ENCODE measurements at places on chromosomes 7 and 10.

GRCh38 chr10:111445667-111446066 lies 368.8 kb downstream of the ADRA2A start:
- DNase-seq: no peak

GRCh38 chr10:124071141-124071540 lies 22.3 kb downstream of the CHST15 start:
- no peak for DNase-seq

GRCh38 chr10:45147000-45147399 lies 146.3 kb downstream of the ZNF22 start:
- no peak for DNase-seq

GRCh38 chr10:127523476-127523875 lies 25.6 kb upstream of the NPS start:
- no peak for DNase-seq

- no peak for DNase-seq
Measured at GRCh38 chr7:69166979-69167516, 431.2 kb upstream of the AUTS2 start.

DNA sequence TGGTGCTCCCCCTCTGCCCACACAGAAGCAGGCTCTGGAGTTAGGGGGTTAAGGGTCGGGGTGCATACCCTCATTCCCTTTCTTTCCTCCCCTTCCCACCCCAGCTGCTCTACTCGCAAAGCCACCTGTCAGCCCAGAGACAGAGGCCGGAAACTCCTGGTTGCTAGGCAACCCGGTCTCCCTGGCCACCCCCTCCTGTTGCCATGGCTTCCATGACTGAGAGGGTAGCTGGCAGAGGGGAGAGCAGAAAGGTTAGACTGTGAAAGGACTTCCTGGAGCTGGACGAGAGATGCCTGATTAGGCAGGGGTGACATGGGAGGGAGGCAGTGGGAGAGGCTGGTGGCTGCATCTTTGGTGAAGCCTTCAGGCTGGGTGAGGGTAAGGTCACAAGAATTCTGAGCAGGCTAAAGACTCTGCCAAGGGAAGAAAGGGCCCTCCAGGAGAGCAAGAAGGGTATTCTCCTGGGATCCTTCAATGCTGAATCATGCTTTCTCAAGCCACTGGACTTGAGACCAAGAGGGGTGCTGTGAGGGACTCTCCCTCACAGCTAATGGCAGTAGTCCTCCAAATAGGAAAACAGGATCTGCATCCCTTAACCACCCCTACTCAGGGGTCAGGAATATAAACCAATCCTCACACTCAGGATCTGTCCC lies 5.4 kb downstream of the PSD start:
- no peak for DNase-seq

GRCh38 chr10:9615189-9615588 lies 1402.5 kb upstream of the CELF2 start:
- no peak for DNase-seq

DNA sequence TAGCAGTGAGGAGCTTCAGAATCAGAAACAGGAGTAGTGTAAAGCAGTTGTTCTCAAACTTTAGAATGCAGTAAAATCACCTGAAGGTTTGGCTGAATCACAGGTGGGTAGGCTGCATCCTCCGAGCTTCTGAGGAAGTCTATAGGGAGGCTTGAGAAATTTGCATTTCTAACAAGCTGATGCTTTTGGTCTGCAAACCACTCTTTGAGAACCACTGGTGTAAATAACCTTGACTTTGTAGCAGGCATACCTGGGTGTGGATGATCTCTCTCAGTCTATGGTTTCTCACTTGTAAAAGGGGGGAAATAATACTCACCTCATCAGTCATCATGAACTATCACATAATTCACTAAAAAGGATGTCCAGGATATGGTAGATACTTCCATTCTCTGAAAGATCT lies 118.1 kb downstream of the SRI start:
- DNase-seq: no peak

- no peak for DNase-seq
Measured at GRCh38 chr7:48637382-48637781, 287.0 kb upstream of the CDC14C start.

- DNase-seq: no peak
Measured at GRCh38 chr10:45647118-45647517, 25.5 kb downstream of the ZFAND4 start.

DNA sequence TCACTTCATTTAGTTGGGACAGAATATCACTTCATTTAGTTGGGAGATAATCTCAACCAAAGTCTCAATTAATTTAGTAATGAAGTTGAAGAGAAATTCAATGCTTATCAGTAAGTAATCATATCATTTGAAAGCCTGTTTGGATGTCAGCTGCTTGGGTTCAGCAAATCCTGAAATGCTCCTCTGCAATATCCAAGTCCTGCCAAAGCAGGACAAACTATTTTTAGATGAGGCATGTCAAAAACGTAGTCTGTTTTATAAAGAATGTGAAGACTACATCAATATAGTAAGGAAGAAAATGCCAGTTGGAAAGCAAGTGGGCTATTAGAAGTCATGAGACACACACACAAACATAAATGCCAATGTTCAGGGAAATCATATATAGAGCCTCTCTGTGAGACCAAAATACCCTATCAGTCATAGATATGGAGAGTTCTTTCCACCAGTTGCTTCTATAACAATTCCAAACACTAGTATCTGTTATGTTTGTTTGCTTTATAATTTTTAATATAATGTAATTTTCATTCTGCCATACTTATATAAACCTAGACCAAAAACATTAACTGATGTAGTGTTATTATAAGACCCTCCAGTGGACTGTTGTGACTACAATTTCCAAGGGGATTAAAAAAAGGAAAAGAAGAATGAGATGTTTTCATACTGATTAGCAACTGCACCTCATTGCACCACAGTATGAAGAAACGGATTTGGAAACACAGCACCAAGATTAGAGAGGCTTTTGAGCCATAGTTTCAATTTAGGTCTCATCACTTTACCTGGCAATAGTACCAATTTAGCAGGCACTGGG lies 160.7 kb downstream of the LRRTM3 start:
- no peak for DNase-seq

- no peak for DNase-seq
Measured at GRCh38 chr10:79053081-79053434, 15.7 kb upstream of the ZMIZ1 start.

DNA sequence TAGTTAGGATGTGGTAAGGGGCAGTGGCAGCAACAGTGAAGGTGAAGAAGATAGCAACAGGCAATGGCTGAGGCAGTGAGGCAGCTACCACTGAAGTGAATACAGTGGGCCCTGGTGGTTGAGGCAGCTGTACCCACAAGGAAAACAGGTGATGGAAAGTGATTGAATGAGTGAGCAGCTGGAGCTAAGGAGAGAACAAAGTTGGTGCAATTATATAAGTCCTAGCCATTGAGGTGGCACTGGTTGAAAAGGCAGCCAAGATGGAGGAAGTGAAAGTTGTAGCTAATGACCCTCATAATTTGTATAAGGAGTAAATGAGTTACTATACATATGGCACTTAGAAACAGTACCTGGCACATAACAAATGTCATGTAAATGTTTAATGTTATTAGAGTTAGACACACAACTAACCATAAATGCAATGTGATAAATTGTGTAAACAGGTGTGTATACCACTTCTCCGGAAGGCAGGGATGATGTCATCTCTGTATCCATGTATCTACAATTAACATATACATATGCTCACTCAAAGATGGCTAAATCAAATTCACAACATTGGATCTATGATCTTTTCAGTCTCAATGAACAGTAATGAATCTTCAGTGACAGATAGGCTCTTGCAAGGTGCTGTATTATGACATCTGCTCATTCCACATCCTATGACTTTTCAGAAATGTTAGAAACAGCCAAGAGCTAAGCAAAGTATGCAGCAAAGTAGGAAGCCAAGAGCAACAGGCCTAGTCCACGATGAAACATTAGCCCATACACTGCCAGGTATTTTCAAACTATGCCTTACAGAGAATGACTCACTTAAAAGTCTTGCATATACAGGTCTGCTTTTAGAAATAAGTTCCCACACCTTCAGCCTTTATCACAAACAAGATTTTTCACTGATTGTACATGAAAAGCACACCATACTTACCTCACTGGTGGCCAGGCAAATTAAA lies 10.7 kb downstream of the XPNPEP1 start:
- peak; percentile 54 for DNase-seq

DNA sequence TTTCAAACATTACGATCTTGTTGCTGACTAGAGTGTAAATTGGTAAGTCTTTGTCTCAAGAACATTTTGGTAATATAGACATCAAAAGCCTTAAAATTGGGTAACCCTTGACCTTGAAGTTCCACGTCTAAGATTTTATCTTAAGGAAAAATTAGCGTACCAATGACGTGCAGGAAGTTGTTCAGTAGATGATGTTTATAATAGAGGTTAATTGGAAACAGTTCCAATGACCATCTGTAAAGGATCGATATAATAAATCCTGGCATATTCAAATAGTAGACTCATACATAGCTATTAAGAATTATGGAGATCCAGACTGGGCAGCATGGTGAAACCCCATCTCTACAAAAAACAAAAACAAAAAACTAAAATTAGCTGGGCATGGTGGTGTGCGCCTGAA lies 20.5 kb downstream of the GRK5 start:
- DNase-seq: no peak

DNA sequence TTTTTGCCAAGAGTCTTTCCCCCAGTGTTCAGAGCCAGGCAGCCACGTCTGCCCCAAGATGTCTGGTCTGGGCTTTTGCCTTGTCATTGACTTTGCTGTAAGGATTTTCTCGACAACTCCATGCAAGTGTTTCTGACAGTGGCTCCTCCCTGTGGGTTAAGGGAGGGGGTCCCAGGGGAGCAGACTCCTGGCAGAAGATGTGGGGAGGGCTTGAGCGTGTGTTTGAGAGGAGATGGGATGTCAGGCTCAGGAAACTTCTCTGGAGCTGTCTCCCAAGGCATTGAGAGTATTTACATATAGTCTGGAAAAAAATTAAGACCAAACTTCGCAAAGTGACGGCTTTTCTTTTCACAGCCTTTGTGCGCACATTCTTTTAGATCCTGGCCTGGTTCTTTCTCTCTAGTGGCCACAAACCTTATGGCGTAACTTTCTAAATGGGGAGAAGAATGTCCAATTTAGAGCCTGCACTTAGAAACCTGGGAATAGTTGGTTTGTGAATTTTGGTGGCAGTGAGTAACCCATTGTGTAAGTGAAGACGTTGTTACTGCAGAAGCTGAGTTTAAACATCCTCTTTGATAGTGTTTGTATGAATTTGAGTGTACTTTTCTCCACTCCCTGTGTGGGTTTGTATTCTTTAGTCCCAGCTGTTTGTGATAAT lies 201.5 kb downstream of the LRMDA start:
- DNase-seq: no peak

DNA sequence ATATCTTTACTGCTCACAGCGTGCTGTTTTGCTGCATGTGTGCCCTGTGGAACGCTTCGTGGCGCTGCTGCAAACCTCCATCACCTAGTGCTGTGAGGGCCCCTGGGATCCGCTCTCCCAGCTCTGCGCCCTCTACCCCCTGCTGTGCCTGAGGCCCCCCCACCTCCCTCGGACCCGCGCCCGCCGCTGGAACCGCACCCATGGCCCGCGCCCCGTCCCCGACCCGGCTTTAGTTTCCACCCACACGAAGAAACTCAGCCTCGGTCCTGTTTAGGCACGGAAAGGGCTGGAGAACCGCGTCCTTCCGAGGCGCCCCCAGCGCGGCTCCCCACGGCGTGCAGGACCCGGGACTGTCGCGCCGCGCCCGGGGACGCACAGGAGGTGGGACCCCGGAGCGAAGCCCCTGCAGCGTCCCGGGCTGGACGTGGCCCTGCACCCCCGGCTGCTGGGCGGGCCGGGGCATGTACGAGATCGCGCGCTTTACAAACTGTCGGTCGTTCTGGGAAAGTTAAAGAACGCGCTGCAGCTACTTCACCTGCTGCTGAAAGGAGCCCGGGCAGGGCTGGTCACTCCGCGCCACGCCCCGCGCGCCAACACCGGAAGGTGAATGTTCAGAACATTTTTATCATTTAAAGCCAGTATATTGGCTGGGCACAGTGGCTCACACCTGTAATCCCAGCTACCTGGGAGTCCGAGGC lies 54.3 kb downstream of the BMS1 start:
- no peak for DNase-seq

DNA sequence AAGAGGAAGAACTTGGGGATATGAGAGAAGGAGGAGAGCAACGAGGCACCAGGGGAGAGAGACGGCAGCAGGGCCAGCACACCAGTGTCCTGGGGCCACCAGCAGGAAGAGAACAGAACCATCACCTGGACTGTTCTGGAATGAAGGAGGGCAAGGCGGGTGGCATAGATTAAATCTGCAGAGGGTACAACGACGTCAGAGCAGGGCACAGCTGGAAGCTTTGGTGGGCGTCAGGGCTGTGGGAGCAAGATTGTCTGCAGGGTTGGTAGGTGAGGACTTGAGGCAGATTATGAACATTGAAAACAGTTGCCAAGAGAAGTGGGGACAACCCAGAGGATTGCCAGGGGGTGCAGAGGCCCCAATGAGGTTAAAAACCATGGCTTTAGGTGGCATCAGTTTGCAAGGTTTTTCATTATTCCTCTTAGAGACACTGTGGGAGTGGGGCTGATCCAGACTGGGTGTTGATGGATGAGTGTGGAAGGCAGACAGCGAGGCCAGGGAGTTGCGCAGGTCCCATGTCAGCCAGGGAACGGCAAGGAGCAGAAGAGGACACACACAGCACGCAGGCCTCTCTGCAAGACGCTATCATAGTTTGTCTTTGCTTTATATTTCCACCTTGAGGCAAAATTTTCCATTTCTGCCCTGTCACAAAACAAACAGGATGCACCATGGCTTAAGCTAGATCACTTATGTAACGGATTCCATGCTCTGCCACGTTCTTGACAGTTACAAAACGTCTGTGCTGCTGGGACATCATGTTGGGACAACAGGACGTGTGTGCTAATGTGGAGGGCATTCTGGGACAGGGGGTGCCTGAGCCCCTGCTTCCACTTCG lies 52.5 kb upstream of the LEP start:
- DNase-seq: no peak

- DNase-seq: no peak
Measured at GRCh38 chr7:157673573-157673972, 336.8 kb downstream of the DNAJB6 start.

GRCh38 chr10:104029521-104029860 lies 56.2 kb downstream of the COL17A1 start:
- no peak for DNase-seq

- no peak for DNase-seq
Measured at GRCh38 chr7:28038175-28038797, 142.3 kb downstream of the JAZF1 start.

GRCh38 chr10:35331894-35332640 lies 4.2 kb upstream of the CCNY start:
- DNase-seq: peak; percentile 74

DNA sequence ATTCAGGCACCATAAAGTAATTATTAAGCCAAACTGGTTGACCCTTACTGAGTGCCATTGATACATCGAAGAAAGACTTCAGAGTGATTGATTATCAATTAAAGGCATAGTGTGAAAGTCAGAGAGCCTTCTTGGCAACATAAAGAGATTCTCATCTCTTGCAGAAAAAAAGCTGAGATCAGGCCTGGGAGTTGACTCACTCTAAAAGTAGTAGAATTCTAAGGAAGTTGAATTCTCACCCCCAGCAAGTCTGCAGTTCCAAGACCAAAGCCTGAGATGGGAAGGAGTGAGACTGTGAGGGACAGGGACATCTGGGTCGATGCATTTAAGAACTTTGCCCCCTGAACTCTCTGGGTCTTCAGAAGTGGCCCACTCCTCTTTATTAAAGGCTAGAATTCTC lies 21.6 kb upstream of the ERCC6 start:
- no peak for DNase-seq
